Fibroblast of lung (primary cell): ENCODE measurements at places on chromosomes 6 and 20.

DNA sequence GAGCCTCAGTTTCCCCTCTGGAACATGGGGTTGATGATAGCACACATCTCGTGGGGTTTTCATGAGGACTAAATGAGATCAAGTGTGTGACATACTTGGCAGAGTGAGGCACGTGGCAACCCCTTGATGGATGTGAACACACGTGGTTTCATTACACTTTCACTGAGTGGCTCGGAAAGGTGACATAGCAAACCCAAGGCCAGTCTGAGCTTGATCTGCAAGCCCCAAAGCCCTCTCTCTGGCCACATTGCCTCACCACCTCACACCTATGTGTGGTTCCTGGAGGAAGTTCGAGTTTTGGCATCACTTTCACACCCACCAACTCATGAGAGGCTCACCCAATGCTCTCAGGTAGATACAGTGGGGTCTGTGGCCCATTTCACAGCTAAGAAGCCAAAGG, 60.0 kb downstream of the CPNE5 start:
- no peak for DNase-seq

GRCh38 chr20:16639027-16639941, 66.0 kb upstream of the KIF16B start:
- no peak for DNase-seq

DNA sequence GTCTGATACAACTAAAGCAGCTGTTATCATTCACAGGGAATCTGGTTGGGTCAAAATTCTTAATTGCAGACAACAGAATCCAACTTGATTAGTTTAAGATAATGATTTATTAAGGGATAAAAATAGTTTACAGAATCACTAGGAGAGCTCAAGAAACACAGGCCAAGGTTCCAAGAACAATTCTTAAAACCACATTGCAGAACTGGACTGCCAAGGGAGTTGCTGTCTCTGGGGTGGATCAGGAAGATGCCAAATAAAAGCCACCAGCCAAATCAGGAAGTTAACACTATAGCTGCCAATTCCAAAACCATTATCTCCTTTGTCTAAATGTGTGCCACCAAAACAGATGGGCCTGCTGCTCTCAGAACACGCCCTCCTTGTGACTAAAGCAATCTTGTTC, 53.7 kb downstream of the NUDT3 start:
- no peak for DNase-seq

- no peak for DNase-seq
Observed at GRCh38 chr6:20279051-20279450, 66.8 kb upstream of the MBOAT1 start.

DNA sequence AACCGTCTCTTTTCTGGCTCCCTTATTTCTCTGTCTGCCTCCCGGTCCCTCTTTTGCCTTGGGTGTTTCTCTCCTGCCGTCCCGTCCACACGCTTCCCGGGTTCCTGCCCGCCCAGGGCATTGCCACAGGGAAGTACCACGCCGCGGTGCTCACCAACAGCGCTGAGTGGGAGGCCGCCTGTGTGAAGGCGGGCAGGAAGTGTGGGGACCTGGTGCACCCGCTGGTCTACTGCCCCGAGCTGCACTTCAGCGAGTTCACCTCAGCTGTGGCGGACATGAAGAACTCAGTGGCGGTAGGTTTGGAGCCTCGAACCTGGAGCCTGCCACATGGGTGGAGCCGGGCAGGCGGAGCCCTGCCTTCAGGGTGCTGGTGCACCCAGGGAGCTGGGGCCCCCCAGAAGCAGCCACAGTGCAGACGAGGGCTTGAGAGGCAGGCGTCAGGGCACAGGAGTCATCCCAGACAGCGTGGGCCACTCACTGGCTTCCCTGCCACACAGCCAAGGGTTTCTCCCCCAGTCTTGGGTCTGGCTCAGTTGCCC, 21.3 kb downstream of the NPEPL1 start:
- no peak for DNase-seq
